ENCODE measurements at places on chromosomes 12 and 14.

- DNase-seq: no peak
These were observed at the start of gene ADAMTS20 for GRCh38 chr12:43551971-43552559. Gene ADAMTS20, minus strand, starts transcription at chr12:43552203. Its CDS starts 282 bp downstream, at chr12:43551921.

GRCh38 chr12:67593041-67593440 lies 55.5 kb upstream of the DYRK2 start:
- DNase-seq: peak; percentile 50

DNA sequence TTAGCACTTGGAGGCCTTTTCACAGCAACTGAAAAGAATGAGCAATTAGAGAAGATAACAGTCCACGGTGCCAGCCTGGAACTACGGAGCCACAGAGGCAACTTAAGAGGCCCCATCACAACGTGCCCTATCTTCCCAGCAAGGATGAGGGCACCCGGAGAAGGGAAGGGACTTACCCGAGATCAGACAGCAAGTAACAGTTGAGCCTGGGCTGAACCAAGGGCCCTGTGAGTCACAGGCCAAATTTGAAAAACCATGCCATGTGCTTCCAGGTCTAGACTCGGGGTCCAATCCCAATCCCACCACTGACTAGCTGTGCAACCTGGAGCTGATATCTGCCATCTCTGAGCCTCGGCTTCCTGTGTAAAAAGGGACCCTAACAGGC lies 42.2 kb downstream of the PITPNM2 start:
- DNase-seq: no peak

DNA sequence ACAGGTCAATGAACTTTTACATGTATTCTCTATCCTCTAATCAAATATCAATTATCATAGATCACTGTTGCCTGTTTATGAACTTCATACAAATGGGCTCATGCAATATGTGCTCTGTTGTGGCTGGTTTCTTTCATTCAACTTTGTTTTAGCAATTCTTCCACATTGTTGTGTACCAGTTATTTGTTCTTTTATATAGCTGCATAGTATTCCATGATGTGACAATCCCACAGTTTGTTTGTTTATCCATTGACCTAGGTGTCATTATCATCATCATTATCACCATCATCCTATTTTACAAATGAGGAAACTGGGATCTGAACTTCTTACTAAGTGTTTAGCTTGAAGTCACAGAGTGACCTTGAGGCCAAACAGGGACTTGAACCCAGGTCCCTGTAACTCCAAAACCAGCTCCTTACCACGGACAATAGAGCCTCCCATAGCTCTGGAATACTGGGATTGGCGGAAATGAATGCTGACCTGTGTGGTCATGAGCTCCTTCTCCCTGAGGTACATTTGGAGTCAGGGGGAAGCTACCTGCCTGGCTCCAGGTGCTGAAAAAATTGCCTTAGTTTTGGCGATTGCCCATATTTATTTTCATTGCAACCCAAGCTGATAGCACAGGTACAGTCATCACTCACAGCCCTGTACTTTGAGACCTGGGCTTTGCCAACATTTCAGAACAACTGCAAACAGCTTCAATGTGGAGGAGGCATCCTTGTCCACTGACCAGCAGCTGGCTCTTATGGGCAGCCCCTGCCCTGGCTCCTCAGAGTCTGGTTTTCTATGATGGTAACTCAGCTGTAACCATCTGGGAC lies 9.2 kb downstream of the ZFP36L1 start:
- DNase-seq: no peak

DNA sequence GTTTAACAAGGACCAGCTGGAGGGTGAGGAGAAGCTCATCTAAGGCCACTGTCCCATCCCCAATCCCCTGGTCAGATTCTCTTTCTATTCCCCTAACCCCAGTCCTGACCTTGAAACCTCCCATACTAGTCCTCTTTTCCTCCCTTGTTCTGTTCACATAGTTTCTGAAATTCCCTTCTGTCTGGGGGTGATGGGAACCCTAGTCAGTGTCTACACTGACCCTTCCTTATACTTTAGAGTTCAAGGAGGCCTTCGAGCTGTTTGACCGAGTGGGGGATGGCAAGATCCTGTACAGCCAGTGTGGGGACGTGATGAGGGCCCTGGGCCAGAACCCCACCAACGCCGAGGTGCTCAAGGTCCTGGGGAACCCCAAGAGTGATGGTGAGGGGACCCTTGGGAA lies 2.4 kb downstream of the MYL6B start:
- no peak for DNase-seq

DNA sequence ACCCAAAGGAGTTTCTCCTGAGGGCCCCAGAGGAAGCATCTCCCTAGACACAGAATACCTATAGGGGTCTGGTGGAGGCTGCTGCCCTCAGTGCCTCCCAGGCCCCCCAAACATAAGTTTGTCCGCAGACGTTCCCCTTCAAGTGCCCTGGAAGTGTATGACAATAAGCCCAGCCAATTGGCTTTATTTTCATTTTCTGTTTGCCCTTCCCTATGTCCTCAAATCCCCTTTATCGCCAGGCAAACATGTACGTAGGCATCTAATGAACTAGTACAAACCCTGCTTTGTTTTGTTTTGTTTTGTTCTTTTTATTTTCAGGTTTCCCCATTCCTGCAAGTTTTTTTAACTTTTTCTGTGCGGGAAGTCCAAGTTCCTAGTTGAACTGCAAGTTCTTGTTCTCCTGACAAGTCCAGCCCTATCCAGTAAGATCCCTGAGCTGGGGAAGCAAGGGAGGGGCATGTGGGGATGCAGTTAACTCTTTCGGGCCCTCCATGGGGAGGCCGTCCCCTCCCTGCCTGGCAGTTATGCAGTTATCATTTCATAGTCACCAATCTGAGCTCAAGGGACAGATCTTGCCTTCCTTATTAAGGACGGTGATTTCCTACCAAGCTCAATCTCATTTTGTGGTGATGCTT lies 141.9 kb downstream of the KCNA5 start:
- DNase-seq: no peak

DNA sequence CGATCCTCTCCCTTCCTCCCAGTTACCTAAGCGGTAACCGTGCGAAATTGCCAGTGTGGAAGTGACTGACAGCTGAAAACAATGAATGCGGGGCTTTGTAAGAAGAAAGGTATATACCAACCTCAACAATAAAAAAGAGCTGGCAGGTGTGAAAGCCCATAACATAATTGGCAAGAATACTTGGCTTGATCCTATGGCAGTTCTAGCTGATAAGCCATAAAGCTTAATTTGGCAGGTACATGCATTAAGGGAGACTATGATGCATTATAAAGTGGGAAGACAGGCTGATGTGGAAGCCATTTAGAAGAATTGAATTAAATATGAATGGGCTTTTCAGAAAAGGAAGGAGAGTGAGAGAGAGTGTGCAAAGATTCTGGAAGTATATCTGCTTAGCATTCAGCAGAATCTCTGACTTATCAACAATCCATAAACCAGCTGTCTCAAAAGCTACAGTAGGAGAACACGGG lies 71.3 kb downstream of the CRACR2A start:
- no peak for DNase-seq

DNA sequence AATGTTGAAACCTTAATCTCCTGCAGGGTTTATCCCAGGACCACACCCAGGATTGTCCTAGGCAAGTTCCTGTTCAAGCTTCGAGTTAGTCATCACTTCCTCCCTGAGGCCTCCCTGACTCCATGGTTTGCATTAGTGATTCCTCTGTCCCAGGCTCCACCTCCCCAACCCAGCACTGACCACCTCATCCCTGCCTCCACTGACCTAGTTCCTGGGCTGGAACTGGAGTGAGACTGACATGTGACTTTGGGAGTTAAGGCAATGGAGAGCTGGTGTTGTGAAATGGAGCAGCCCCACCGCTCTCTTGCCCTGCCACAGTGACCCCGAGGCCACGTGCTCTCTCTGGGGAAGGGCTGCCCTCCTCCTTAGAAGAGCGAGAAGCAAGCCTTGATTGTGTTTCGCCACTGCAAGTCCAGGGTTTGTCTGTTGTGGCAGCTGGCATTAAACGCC lies 15.8 kb upstream of the DTX1 start:
- peak; percentile 46 for DNase-seq

GRCh38 chr14:28077021-28077420 lies 689.6 kb upstream of the FOXG1 start:
- no peak for DNase-seq

- DNase-seq: no peak
These were observed 186.5 kb upstream of the LHX5 start for GRCh38 chr12:113658006-113658655.

DNA sequence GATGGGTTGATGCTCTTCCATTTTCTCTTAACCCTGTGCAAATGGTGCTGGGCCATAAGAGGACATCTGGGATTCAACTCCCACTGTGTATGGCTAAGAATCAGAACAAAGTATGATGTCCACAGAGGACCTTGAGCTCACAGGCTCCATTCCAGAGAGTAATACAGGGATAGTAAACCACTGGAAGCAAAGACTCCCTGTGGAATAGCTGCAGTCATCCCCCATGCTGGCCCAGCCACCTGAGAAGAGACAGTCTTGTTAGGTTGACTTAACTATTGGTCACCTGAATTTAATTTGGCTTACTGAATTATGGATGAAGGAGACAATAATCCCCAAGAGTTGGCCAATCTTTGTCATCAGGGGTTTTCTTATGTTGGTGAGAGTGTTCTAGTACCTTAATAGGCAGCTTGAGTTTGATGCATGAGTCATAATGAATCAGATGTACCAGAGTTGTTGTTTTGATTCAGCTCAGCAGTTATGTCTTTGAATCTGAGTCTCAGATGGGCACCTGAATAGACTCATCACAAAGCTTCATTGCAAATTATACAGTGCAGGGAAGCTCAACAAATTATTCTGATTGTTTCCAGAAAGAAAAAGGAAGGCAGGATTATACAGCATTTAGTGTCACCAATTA lies 122.7 kb downstream of the SSPN start:
- peak; percentile 64 for DNase-seq

DNA sequence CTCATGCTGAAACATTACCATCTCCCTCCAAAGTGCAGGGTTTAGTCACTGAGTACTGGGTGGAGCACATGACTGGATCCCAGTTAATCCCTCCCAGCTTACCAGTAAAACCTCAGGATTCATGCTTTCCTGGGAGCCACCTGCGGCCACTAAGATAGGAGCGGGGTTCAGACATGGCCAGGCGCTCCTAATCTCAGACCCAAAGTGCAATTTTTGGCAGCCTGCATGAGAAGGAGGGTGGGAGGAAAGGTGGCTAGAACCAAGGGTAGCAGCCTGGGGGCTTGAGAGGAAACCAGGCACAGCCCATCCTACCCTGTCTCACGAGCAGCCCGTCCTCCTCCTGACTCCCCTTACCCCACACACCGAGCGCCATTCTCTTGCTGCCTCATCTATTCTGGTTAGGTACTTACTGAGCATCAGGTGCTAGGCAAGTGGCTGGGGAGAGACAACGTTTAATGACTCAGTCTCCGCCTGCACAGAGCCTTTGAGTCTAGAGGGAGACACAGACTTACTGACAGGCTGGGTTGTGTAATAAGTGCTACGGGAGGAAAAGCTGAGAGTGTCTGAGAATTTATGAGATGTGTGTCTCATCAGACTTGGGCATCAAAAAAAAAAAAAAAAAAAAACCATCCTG lies 9.9 kb downstream of the GPRC5A start:
- peak; percentile 94 for DNase-seq

DNA sequence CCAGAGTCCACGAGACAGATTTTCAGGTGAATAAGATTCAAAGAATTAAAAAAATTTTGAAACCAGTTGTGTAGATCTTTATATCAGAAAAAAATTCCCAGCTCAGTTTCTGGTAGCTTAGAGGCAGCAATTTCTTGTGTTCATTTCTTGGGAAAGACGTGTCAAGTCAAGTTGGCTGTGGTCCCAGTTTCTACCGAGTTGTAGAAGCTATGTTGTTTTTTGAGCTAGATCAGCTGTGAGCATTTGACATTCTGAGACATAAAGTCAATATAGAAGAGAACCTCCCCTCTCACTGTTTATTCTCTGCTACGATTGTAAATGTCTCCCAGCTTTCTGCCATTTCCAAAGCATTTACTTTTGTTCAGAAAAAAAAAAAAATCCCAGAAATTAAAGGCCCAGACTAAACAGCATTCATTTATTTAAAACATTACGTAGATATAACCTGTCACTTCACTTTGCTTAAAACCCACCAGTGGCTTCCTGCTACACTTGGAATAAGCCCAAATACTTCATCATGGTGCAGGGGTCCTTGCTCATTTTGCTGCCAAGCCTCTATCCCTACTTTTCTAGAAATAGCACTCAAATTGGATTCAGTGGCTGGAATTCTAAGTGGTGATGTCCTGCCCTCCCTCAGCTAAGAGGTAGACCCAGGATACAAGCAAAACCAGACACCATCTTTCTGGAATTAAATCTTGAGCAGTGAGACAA lies 20.6 kb upstream of the PYGL start:
- DNase-seq: peak; percentile 79

- DNase-seq: no peak
These were observed 60.5 kb upstream of the KIF21A start for GRCh38 chr12:39503439-39503838.

GRCh38 chr14:68690089-68690958 lies 102.5 kb downstream of the ZFP36L1 start:
- no peak for DNase-seq

DNA sequence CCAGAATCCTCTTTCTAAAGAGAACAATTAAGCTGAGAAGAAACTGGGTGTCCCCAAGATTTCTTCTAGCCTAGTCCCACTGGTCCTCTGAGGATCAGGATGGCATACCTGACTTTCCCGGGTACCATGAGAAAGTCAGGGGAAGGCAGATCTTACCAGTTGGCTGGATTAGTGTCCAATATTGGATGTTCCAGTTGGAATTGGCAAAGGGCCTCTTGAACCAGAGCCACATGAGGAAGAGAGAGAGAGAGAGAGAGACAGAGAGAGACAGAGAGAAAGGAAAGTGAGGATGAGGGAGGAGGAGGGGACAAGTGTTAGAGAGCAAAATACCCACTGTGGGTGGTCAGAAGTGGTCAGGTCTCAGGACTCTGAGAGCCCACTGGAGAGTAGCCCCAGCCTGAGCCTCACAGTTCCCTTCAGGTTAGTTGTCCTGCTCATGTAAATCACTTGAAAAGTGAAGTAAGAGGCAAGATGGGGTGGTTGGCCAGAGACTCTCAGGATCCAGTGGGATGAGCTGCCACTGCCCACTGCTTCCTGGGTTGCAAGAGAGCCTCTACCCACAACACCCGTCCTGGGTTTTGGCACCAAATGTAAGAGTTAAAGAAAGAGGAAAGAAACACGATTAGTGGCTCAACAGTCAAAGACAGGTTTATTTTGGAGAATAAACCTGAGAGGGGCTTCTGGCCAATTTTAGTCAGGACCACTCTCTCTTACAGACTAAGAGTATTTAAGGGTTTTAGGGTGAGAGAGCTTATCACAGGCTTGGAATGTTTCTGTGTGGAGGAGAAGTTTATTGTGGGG lies 28.4 kb upstream of the A2M start:
- no peak for DNase-seq

DNA sequence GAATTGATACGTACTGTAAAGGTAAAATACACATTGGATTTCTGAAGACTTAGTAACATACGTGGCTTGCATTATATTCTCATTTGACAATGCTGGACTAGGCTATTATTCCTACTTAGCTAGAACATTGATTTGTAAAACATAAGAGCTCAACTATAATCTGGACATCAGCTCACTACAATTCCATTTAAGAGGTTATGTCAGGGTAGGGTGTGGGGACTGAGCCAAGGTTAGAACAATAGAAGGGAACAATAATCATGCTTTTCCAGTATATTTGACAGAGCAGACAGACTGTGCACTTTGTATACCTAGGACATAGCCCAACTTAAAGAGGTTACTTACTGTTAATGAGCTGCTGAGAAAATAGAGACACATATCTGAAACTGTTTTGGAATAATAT lies 10.8 kb downstream of the ZCRB1 start:
- DNase-seq: no peak

- DNase-seq: no peak
These were observed 20.2 kb downstream of the CCDC38 start for GRCh38 chr12:95922231-95922630.

GRCh38 chr14:27228053-27228452 lies 630.2 kb upstream of the NOVA1 start:
- no peak for DNase-seq

GRCh38 chr12:9880532-9881078 lies 684 bp upstream of the KLRF2 start:
- no peak for DNase-seq
